Naive thymus-derived CD8-positive, alpha-beta T cell (primary cell): ENCODE measurements at places on chromosomes 2 and 18.

- no peak for DNase-seq
These were observed 125.0 kb downstream of the LRP2 start for GRCh38 chr2:169237286-169237685.

- no peak for DNase-seq
These were observed 1420.3 kb upstream of the PIK3C3 start for GRCh38 chr18:40534723-40535122.

DNA sequence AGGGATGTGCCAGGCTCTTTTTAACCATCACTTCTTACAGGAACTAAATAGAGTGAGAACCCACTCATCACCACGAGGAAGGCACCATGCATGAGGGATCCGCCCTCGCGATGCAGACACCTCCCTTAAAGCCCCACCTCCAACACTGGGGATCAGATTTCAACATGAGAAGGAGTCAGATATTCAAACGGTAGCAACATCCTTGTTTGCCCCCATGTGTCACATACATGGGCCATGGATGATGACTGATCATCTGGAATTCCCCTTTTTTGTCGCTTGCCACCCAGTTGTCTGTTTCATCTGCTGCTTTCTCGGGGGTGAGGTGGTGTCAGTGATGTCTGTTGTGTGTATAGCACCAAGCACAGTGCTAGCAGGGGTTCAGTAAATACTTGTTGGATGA is 57.9 kb downstream of the NCK2 start:
- no peak for DNase-seq

DNA sequence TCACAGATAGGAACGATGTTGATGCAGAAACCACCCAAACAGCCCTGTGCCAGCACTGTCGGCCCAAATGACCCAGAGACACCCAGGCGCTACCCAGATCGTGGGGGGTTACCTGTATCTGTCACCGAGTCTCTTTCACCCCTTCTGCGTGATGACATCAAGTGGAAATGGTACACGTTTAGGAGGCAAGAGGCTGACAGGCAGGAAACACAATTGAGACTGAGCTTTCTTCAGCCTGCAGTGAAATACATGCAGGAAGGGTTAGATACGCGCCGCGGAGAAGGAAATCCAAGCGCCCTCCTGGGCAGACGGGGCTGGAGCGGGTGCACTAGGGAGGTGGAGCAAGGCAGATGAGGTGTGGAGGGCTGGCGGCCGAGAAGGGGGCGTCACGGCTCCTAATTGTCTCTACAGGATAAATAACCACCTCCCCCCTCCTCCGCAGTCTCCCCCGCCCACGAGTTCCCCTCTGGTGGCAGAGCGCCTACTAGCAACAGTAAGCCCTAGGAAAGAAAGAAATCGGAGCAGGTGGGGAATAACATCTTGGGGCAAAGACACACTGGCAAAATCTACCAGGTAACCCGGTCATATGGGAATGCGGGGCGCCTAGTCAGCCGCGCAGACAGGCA is at the start of gene RNF152:
RNF152 (minus strand) TSS at position 325 of the 626 bp plus-strand sequence. CDS start 76,544 bp downstream, outside the sequence.
- DNase-seq, result peak; percentile 31

- no peak for DNase-seq
These were observed 91.2 kb downstream of the NEDD4L start for GRCh38 chr18:58135183-58135641.

GRCh38 chr2:96538487-96539214 is 2.1 kb downstream of the ARID5A start:
- DNase-seq, result peak; percentile 96

DNA sequence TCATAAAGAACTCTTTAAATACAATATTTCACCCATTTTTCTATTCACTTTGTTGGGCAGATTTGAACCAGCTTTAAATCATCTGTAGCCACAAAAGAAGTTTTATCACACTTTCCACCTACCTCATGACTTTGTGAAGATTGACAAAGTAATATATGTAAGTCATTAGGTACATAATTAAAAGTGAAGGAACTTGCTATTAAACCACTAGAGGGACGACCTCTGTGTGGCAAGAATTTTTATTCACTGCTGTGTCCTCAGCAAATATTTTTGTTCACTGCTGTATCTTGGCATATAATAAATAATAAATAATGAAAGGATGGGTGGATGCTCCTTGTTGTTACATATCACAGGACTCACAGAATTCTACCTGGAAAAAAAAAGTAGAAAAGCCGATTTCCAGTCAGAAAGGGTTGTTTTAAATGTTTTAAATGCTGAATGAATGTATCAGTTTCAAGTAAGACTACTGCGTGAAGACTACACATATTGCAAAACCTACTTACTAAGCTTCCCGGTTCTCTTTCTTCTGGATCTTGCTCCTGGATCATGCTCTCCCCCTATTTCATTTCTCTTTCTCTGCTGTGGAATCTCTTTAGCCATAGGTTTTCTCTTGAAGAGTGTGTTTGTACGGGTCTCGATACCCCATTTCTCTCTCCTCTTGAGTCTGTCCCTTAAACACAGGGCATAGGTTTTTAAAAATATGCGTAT is 44.8 kb downstream of the KCMF1 start:
- no peak for DNase-seq

- no peak for DNase-seq
These were observed 21.1 kb upstream of the IL18R1 start for GRCh38 chr2:102334486-102334885.

DNA sequence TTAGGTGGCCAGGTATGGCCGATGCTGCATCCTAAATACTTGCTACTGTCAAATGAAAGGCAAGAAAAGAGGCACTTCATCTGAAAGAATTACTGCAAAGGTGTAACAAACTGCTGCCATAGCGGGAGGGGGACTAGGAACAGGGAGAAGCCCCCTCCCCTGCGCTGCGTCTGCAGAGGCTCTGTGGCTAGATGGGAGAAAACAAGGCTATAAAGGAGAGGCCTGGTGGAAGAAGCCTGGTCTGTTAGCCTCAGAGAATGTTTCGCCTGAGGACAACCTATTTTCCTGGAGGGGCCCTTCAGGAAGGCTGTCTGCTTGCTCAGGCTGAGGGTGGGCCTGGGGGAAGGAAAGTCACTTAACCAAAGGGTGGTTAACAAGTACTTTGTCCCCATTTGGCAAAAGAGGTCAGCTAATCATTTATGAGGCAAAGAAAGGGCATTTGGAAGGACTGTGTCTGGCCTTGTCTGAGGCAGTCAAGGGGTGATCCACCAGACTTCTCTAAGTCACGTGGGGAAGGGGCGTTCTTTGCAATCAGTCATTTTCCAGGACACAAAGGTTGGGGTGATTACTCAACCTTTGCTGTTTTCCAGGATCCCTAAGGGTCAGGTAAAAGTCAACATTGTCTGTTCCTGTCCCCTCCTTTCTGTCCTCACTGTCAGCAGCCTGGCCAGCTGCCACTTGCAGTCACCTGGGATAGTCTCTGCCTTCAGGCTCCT is 103.0 kb upstream of the TMEM200C start:
- DNase-seq, result no peak

GRCh38 chr2:6183226-6183625 is 491.0 kb downstream of the SOX11 start:
- DNase-seq, result no peak

DNA sequence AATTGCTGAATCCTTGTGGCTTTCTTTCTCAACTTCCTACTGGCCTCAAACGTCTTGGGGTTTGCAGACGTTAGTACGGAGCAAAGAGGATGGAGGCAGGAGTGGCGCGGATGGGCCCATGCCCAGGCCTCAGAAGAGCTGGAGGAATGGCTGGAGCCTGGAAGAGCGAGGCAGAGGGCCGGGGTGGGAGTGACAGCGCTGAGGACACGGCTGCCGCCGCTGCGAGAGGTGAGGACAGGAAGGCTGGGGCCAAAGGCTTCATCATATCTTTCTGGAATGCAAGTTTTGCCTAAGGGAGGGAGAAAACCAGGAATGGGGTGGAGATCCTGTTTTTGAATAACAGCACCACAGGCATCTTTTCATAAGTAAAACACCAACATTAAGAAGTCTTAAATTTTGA is 178.5 kb upstream of the SESTD1 start:
- DNase-seq, result no peak

GRCh38 chr2:235956281-235956970 is 211.8 kb downstream of the GBX2 start:
- DNase-seq, result no peak

DNA sequence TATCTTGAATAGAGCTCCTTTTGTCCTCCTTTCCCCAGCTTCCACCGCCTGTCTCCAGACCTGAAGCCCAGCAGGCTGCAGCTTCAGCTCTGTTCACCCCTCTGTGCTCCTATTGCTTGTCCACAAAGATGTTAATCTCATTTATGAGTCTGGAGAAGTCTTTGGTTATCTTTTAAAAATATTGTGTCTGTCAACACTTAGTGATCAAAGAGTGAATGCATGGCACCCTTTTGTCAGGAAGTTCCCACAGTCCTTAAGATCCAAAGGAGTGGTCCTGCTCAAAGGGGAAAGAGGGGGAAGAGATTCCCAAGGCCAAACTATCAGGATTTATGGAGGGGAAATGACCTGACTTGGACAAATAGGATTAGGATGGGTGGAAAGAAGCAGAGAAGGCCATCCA is 118.9 kb downstream of the ACAA2 start:
- no peak for DNase-seq

DNA sequence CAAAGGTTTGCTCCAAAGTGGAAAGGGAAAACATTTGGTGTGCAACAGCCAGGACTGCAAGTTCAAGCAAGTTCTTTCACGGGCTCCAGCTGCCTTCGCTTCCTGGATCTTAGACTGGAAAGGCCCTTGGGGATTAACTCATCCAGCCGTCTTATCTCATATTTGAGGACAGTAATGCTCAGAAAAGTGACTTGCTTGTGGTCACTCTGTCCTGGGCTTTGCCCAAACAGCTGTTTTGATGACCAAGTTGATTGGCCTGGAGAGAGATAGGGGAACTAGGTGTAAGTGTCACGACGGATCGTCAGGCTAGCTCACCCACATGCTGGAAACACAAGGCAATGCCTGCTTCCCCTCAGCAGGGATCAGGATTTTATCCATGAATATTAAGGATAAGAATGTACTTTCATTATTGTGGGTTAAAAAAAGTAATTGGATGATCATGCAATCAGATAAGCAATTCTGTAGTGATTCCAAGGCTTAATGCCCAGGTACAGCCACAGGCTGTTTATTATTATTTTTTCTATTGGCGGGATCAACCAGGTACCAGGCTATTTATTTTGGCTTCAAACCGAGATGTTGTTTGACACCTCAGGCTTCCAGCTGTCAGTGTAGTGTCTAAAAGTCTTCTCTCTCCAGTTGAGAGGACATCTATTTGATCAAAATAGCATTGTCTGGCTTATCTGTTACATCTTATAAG is 162.5 kb upstream of the EPAS1 start:
- DNase-seq, result no peak

- no peak for DNase-seq
These were observed 323.5 kb upstream of the TANK start for GRCh38 chr2:160836755-160837154.

- peak; percentile 46 for DNase-seq
These were observed 136.4 kb downstream of the HDAC4 start for GRCh38 chr2:239264492-239264837.

DNA sequence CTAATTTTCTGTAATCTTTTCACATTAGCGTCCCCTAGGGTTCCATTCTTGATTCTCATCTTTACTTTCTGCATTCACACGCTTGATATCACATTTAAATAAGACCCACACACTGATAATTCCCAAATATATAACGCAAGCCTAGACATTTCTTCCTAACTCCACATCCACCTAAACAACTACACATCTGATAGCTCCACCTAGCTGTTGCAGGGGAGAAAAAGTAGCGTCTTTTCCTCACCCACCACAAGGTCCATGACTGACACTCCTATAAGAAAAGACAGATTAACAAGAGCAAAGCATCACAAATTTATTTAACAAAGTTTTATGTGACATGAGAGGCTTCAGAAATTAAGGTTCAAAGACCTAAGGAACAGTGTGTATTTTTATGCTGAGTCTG is 862.2 kb upstream of the DDX18 start:
- no peak for DNase-seq

DNA sequence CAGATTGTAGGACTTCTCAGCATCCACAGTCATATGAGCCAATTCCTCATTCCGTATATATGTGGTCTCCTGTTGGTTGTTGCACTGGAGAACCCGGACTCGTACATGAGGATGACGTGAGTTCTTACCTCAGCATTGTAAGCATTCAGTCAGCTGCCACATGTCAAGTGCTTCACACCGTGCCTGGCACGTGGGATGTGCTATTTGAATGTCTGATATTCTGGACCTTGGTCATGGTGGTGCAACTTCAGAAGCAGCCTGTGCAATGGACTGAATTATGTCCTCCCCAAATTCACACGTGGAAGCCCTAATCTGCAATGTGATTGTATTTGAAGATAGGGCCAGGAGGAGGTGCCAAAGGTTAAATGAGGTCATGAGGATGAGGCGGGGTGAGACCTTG is 32.1 kb downstream of the PTGR3 start:
- DNase-seq, result no peak

DNA sequence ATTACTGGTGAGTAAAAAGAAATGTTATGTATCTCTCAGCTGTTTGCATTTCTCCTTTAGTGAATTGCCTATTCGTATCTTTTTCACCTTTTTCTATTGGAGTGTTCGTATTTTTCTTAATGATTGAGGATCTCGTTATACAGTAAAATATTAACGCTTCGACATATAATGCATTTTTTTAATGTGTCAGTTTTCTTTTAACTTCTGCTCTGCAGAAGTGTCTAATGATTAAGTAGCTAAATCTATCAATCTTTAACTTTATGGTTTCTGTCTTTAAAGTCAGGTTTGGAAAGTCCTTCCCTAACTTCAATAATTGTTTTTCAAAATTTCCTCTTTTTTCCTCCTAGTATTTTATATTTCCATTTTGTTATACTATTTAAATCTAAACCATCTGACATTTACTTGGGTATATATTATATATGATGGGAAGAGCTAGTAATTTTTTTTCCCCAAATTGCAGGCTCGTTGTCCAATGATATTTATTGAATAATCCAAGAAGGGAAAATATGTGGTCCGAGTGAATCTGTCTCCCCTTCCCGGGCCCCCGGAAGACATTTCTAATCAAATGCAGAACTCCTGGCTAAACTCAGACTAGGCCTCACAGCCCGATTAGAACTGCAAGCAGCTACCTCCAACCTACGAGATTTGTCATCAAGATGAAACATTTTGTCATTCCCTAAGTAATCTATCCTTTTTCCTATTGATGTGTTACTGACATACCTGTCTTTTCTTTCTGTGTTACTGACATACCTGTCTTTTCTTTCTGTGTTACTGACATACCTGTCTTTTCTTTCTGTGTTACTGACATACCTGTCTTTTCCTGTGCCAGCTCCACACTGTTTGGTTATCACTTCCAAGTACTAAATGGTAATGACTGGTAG is 17.2 kb downstream of the PCBP1 start:
- DNase-seq, result peak; percentile 48
